ENCODE measurements at places on chromosomes 2 and 18. TPM values are rescaled to one million over a fixed set of nuclear protein-coding genes. Genes with fewer than 3 reads are reported as not detected.

GRCh38 chr2:80303909-80304837 lies at the start of gene LRRTM1:
TSS of gene LRRTM1 (minus strand) at chr2:80304752. CDS start at chr2:80303819, 933 bp downstream.
- no peaks in the 10 kb centered on the region for H3K4me1 ChIP-seq
- DNase-seq = no peak
- H3K27ac ChIP-seq = no peak within 1 kb of the TSS
- H3K4me3 ChIP-seq = no peak within 1 kb of the TSS

- no peak overlapping the region for H3K27ac ChIP-seq
- no peaks in the 10 kb centered on the region for H3K27me3 ChIP-seq
- H3K4me1 ChIP-seq = no peaks in the 10 kb centered on the region
- no peak for DNase-seq
Observed at GRCh38 chr18:40407909-40408308, 1547.1 kb upstream of the PIK3C3 start.

- H3K4me1 ChIP-seq = no peaks in the 10 kb centered on the region
- H3K36me3 ChIP-seq = no peaks in the 10 kb centered on the region
Observed at GRCh38 chr2:210536973-210537650, 19.3 kb upstream of the CPS1 start.

DNA sequence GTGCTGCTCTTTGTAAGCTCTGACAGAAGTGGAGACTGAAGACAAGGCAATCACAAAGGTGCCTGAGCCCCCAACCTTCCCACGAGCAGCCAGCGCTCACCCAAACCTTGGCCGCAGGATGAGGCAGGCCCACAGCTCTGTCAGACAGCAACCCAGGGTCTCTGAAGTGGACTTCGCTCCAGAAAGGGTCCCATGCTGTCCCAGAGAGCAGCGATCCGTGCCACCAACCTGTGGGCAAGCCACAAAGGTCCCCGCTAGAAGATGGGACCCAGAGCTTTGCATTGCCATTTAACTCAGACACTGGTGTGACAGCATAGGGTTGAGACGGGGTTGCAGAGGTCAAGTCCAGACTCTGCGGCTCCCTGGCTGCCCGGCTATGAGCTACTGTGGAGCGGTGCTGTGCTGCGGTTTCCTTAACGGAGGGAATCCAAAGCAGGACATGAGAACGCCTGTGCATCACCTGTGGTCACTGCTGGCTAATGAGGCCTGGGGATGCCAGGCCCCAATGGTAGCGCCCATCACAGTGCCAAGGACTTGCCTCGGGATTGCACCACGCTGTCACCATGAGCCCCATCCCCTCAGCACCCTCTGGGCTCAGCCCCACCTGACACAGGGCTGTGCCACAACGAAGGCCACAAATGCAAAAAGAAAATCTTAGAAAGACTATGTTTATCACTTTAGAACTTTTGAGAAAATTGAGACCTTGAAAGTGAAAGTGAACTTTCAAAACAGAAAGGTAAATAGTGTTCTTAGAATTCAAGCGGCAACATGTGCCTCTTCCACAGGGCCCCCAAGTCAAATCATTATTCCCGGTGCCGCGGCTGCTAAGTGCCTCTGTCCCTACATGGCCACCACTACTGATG lies 103.4 kb downstream of the HDAC4 start:
- H3K4me1 ChIP-seq = peaks cover 7% of the 10 kb centered on the region
- H3K27me3 ChIP-seq = no peaks in the 10 kb centered on the region
- no peak overlapping the region for H3K4me3 ChIP-seq
- no peak overlapping the region for H3K27ac ChIP-seq
- no peaks in the 10 kb centered on the region for H3K36me3 ChIP-seq

- DNase-seq = no peak
- no peaks in the 10 kb centered on the region for H3K36me3 ChIP-seq
Observed at GRCh38 chr18:2060086-2060485, 511.2 kb downstream of the METTL4 start.

DNA sequence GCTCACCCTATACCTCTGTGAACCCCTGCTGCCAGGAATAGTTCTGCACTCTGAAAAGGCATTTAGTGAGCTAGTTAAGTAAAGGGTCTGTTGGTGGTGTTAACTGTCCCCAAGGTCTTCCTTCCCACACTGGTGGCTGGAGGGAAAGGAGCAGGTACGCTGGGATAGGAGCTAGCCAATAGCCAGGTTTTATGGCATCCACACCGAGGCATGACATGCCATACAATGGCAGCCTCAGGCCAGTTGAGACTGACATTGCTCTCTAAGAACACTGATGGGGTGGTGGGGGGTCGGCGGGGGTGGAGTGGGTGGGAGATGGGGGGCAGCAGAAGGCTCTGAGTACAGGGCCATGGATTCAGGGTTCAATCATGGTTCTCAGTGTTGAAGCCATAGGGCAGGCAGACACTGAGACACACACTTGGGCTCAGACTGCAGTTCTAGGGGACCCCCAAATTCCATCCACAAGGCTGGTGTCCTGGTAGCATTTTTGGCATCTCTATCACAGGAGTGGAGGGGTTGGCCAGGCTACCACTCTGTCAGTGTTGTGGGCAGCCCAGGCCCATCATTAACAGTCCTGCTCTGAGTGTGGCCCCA lies 136.0 kb downstream of the CTIF start:
- H3K4me1 ChIP-seq = peaks cover 8% of the 10 kb centered on the region
- H3K27me3 ChIP-seq = no peaks in the 10 kb centered on the region
- no peaks in the 10 kb centered on the region for H3K36me3 ChIP-seq
- H3K27ac ChIP-seq = no peak overlapping the region

DNA sequence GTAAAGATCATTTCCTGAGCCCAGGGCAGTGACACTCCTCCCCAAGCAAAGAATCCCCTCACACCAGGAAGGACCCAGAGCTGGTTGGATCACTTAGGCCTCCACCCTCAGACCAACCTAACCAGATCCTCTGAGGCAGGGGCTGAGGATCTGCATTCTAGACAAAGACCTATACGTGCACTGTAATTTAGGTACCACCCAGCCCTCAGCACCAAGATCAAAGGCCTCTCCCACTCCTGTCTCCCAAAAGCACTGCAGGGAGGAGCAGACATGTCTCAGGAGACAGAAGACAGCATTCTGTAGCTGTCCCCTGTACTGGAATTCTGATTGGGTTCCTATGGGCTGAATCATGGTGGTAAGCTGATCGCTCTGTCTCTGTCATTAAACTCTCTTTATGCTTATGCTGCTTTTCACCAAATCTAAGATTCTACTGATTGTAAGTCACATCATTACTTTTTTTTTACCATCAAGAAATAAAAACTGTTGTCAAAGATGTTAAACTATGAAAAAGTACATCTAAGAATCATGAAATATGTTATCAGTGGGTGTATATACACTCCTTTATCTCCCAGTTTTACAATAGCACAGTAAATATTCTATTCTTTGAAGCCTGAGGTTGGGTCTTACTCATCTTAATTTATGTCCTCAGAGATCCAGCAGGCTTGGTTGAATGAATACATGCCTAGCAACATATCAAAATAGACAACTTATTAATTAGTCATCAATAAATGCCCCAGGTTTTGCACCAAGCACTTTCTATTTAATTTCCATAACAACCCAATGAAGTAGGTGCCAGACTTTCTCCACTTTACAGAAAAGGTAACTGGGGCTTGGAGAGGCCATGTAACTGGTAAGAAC lies 28.3 kb downstream of the MCFD2 start:
- no peak for DNase-seq
- no peak overlapping the region for H3K27ac ChIP-seq
- H3K4me1 ChIP-seq = no peaks in the 10 kb centered on the region
- H3K36me3 ChIP-seq = no peaks in the 10 kb centered on the region

DNA sequence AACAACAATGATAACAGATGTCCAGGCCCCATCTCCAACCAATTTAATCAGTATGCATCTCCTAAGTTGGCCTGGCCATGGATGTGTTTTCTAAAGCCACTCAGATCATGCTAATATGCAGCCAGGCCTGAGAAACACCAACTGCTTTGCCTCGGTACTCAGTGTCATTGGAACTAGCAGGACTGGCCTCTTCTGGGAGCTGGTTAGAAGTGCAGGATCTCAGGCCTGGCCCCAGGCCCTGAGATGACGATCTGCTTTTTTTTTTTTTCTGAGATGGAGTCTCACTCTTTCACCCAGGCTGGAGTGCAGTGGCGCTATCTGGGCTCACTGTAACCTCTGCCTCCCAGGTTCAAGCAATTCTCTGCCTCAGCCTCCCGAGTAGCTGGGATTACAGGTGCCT lies 69.1 kb downstream of the IRS1 start:
- no peaks in the 10 kb centered on the region for H3K4me1 ChIP-seq
- no peak overlapping the region for H3K4me3 ChIP-seq
- H3K27me3 ChIP-seq = no peaks in the 10 kb centered on the region

DNA sequence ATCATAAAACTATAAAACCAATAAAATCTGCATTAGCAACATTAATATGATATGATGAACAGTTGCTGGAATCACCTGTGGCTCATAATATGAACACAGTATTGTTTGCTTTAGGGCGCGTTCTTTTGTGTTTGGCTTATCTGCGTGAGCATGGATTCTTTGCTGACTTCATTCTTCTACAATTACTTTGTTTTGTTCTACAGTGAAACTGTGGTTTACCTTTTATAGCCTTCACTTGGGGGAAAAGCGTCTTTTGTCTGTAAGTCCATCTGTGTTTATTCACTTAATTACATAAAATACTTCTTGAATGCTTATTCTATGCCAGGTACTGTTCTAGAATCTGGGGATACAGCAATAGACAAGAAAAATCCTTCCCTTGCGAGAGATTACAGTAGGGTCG lies 74.0 kb upstream of the SEC11C start:
- peaks cover 14% of the 10 kb centered on the region for H3K4me1 ChIP-seq
- H3K27ac ChIP-seq = no peak overlapping the region
- no peak for DNase-seq

Gene PLGLB2
- total RNA-seq = not detected

Gene ABCG8
- total RNA-seq = not detected
